ENCODE measurements at places on chromosomes 6 and 20. TPM values are rescaled to one million over a fixed set of nuclear protein-coding genes. Genes with fewer than 3 reads are reported as not detected.

Gene VNN1
- 0.23 TPM for total RNA-seq

GRCh38 chr6:123171341-123172115, 175.5 kb downstream of the CLVS2 start:
- DNase-seq, result no peak

- DNase-seq, result no peak
Measured at GRCh38 chr20:20134941-20135575, 82.7 kb downstream of the CFAP61 start.

DNA sequence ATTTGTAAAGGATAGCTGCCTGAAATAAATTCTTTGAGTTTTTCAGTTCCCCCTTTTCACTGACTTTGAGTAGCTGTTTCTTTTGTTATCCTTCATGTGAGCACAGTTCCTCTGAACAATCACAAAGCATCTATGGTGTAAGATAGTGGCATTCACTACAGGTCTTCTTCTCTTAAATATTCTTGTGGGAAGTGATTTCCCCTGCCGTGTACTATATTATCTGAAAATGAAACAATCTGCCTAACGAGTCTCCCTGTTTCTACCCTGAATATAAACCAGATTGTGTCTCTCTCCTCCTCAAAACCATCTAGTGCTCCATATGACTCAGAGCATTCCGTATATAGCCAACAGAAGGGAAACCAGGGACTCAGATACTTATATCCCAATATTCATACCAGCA, 380.1 kb upstream of the SOX4 start:
- no peak for DNase-seq

- DNase-seq, result no peak
Measured at GRCh38 chr6:137303441-137303840, 84.3 kb upstream of the IFNGR1 start.

DNA sequence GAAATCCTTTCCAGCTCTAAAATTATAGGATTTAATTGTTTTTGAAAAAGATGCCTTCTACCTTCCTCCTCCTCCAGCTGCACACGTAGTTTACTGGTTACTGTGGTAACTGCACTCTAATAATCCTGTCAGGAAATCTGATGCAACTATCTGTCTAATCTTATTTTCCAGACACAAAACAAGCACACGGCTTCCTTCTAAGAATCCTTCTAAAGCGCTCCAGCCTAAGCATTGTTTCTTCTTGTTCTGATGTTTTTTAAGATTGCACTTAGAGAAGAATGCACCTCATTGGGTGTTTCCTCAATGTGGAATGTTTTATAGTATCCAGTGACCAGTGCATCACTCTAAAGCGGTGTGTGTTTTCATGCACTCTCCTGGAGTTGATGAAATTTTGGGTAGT, 63.6 kb downstream of the CARMIL1 start:
- no peak for DNase-seq

Gene CCN2
- total RNA-seq, result 82.6 TPM

DNA sequence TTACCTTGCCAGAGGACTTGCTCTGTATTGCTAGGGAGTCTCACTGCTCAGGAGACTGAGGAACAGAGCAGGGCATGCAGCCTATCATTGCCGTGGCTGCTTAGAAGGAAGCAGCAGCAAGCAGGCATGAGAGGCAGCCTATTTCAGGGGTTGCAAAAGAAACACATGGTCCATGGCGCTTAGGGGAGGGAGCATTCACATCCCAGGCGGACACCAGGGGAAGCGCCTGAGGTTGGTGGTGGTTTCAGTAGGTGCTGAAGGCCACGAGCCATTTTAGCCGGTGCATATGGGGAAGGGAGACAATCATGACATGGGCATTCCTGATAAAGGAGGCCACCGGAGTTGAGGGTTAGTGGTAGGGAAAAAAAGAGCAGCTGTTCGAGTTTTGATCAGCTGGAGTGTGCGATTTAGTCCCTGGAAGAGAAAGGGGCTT, 20.9 kb downstream of the FARS2 start:
- no peak for DNase-seq

Gene TRIM40
- total RNA-seq, result not detected

DNA sequence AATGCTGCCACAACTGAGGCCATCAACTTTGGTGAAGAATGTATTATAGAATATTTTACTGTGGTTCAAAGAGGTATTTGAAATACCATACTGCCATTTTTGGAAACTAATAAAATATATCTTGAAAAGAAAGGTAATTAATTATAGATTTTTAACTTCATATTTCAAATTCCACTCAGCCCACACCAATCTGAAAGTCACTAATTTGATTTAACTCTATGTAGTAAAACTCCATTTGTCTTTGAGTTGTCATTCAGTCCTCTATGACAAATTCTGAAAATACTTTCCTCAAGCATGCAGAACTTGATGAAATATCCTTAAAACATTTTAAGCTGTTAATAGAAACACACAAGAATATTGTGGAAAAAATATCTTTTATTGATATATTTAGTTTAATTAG, 1196.7 kb upstream of the CITED2 start:
- DNase-seq, result no peak

DNA sequence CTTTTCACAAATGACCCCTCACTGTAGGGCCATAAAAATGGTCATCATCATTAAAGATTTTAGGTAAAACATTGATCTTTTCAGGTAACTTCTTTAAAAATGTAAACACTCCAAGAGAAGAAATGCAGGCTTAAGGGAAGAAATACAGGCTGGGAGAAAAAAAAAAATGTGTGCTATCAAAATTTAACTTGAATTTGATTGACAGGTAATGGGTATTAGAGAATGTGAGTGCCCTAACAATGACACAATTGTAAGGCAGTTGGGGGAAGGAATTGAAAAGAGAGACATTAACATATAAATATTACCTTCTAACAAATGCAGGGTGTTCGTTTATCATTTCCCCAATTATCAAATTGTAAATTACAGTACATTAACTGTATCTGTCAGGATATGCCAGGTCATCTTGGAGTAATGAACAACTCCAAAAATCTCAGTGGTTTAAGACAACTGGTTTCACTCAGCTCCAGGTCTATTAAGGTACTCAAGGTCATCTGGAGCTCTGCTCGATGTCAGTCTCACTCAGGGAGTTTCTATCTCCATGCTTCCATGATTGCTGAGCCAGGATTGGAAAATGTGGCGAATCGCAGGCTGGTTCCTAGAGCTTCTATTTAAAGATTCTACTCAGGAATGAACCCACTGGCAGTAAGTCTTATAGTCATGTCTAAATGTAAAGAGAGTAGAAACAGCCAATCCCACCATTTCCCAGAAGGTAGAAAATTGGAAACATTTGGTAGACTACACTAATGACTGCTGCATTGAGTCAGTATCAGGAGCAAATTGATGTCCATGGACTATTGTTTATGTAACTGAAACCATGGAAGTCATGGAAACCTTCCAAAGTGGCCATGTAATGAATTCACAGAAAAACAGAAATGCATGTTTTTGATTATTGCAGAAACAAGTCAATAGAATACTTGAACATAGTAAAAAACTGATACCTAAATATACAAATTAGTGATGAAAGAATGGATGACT, 55.6 kb downstream of the FRK start:
- DNase-seq, result no peak

DNA sequence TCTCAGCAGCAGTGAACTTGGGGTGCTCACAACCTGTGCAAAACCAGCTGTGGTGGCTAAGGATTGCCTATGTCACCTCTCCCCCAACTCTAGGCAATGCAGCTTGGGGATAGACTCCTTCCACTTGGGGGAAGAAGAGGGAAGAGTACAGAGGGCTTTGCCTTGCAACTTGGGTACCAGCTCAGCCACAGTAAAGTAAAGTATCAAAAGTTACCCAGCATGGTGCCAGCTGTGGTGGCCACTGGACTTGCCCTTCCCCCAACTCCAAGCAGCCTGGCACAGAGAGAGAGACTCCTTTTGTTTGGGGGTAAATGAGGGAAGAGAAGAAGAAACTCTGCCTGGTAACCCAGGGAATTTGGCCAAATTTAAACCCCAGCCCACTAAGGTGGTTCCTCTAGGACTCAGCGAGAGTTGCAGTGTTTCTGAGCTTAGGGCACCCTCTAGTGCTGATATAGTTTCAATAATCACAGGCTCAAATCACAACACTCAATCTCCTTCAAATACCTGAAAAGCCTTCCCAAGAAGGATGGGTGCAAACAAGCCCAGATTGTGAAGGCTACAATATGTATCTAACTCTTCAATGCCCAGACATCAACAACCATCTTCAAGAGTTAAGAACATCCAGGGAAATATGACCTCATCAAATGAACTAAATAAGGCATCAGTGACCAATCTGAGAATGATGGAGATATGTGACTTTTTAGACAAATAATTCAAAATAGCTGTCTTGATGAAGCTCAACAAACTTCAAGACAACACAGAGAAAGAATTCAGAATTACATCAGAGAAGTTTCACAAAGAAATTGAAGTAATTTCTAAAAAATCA, 7.6 kb upstream of the DEFB129 start:
- DNase-seq, result peak; percentile 14

GRCh38 chr20:53934421-53935343, 135.7 kb downstream of the BCAS1 start:
- peak; percentile 88 for DNase-seq

- DNase-seq, result no peak
Measured at GRCh38 chr6:109445382-109445781, 4.9 kb downstream of the SMPD2 start.

Gene MEI4
- total RNA-seq, result 0.11 TPM

DNA sequence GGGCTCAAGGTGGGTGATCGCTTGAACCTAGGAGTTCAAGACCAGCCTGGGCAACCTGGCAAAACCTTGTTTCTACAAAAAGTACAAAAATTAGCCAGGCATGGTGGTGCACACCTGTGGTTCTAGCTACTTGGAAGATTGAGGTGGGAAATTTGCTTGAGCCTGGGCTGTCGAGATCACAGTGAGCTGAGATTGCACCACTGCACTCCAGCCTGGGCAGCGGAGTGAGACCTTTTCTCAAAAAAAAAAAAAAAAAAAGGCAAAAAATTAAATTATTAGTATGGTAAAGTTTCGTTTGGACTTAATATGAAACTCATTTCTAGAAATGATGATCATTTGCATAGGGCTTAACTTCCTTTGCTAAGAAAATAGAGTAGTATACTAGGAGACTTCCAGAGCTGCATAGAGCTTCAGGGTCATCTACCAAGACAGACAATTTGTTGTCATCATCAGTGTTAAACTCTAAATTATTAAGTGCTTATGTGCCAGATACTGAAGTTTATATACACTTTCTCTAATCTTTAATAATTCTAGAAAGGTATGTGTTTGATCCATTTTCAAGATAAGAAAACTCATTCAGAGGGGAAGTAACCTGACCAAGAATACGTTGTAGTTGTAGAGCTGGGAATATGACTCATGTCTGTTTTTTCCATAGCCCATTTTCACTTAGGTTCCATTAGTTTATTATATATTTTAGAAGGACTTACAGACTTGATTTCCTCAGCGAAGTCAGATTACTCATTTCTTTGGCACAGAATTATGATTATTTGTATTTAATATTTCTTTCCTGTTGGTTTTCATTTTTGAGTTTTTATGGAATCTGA, 84.5 kb downstream of the SLC16A10 start:
- no peak for DNase-seq

DNA sequence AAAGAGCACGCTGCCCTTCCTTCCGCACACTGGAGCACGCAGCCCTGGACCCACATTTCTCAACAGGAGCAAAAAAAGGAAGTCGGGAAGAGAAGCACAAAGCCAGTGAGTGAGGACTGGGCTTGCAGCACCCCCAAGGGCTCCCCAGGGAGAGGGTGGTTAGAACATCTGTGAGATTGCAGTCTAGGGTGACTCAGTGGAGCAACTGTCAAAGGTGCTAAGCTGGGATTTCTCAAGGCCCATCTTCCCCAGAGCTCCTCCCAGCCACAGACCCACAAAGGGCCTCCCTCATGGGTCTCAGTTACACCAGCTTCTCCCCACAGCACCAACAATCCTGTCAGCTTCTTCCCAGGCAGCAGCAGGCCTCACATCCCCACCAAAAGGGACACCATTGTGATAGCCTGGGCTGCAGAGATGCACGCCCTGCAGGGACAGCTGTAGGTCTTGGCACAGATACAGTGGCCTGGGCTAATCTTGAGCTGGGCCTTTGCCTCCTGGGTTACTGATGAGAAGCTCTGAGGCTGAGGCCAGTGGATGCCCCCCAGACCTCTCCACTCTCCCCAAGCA, 39.6 kb upstream of the CD93 start:
- no peak for DNase-seq

Gene SNPH
- total RNA-seq, result 3.0 TPM

Gene STMND1
- 0.29 TPM for total RNA-seq

Gene MAPK13
- 0.18 TPM for total RNA-seq
